DMS 273 treated with DMSO at 0.1 percent for 48 hours (cell line): ENCODE measurements at places on chromosomes 5 and 9.
A peak's percentile ranks its signal among the peaks of the same experiment; 100 is the strongest.

- no peak for DNase-seq
Measured at GRCh38 chr5:93219641-93220145, 361.3 kb downstream of the NR2F1-AS1 start.

DNA sequence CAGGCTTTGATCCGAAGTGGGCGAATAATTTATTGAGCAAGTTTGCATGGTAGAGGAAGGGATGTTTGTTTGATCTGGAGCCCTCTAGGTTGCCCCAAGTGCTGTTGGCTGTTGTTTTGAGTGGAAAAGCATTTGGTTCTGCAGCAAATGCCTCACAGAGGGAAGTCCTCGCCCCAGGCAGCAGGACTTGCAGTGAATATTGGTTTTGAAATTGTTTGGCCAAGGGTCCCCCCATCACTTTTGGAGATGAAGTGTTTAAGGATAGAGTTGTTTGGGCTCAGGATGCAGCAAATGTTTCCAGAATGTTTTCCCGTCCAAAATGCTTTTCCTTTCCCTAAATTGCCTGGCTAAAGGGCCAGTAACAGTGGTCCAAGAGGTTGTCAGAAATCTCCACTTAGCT is 3.1 kb downstream of the JADE2 start:
- DNase-seq, result no peak

DNA sequence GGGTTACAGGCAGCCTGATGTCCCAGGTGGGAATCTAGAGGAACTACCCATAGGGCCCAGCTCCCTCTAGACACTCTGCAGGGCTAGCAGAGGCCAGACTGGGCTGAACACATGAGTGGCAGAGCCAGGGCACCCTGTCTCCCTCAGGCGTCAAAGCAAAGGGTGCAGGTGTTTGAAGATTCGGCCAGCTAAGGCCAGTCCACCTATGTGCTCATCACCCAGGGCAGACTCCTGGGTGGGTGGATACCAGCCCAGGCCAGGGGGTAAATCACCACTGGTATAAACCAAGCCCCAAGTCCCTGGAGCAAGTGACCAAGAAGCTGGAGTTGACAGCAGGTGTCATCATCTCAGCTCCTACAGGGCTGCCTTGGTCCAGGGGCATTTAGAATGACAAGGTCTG is 3.4 kb downstream of the CCDC180 start:
- no peak for DNase-seq

GRCh38 chr5:88542786-88543185 is 274.1 kb upstream of the TMEM161B start:
- no peak for DNase-seq

GRCh38 chr9:105342147-105342505 is 97.7 kb downstream of the SLC44A1 start:
- no peak for DNase-seq

- DNase-seq, result no peak
Measured at GRCh38 chr5:66616520-66617225, 20.5 kb downstream of the MAST4 start.

DNA sequence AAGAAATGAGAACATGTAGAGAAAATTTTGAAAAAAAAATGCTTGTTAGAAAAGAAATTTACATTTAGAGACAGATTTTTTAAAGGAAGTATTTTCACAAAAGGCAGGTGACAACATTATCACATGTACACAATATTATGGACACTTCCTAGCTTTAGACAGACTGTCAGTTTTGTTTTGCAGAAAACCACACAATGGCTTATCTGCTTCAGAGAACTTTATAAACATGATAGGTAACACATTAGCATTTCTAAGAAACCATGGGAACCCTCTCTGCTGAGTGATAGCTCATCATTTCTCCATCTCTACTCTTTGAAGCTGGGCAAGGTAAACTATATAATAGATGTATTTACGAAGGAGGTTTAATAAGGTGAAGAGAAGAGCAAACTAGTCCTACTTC is 25.6 kb downstream of the POU5F2 start:
- DNase-seq, result no peak

DNA sequence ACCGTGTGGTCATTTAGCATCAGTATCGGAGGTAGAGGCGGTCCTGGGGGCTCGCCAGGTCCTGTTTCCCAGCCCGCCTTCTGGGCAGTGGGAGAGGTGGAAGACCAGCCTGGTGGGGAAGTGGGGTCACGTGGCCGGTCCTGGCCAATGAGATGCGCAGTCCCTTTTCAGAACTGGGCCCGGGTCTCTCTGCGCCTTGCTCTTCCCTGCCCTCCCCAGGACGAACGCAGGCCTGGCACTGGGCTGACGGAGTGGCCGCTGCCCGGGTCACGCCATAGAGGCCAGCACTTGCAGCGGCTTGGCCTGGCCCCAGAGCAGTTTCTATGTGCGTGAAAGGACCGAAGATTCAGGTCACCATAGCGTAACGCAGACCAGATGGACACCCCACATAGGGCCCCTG is 97.6 kb downstream of the OLFM1 start:
- no peak for DNase-seq

DNA sequence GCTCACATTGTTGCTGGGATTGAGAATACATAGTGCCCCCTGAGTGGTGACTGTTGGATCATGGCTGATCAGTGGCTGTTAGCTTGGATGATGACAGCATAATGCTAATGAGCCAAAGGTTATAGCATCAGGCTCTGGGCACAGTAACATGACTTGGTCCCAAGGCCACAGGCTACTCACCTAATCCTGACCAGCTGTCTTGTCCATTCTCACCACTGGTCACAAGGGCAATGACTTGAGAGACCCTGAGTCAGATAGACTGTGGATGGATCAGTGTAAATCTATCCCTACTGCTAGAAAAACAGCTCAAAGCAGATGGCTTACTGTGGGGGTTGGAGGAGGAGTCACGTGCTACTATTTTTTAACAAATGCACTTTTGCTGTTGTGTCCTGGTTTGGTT is 74.7 kb downstream of the AOPEP start:
- DNase-seq, result peak; percentile 15

GRCh38 chr5:143618141-143618540 is 193.8 kb upstream of the HMHB1 start:
- no peak for DNase-seq

DNA sequence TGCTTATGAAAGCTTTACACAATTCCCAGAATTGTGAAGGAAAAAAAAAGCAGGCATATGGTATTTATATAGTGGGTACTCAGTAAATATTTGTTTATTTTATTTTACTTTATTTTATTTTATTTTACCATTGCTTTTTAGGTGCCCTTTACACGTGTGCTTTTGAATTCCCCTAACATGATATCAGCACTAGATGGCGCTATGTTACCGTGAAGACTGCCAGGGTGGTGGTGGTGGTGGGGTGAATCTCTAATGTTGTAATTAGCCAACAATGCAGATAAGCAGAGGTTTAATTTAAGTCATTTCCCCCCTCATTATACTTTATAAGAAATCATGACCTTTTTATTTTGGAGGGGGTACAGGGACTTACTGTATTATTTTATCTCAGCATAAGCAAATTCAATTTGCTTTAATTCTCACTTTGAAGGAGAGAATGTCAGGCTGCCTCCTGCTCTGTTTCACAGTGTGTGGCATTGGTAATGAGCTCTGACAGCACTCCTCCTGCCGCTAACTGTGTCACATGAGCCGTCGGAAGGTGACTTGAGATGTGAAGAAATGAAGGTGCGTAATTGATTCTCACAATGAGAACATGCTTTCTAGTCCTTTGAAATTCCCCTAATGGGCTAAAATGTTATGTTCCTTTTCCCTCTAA is 165.6 kb downstream of the YTHDC2 start:
- peak; percentile 12 for DNase-seq

- no peak for DNase-seq
Measured at GRCh38 chr5:51278539-51278938, 104.7 kb upstream of the ISL1 start.

GRCh38 chr5:9157811-9158210 is 388.1 kb downstream of the SEMA5A start:
- DNase-seq, result no peak

DNA sequence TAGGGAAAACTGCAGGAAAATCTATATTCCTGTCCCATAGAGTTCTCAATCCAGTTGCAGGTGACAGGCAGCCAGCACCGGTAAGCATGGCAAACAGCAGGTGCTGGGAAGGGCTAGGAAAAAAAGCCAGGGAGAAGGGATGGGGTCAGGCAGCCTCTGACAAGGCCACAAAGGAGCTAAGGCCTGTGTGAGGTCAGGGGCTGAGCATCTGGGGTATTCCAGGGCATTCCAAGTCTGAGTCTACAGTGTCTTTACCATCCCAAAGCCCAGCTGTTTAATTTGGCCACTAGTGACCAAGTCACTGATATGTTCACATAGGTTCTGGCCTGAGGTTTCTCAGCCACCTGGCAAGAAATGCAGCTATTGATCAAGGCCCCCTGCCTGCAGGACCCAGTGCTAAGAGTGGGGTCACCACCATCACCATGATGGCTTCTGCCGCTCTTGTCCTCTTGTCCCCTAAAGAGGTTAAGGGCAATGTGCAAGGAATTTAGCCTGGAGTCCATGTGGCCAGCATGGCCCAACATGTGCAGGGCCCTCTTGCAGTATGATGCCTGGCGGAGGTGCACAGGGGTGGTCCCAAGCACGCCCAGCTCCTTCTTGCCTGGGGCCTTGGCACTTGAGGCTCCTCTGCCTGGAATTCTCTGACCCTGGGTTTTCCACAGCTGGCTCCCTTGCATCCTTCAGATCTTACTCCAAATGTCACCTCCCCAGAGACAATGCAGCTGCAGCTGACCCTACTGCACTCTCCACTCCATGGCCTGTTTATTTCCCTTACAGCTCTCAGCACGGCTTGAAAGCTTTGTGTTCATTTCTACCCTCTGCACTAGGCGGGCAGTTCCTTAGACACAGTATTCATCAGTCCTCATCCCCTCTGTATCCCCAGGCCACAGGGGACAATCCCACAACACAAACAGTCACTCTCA is 213.1 kb downstream of the MSX2 start:
- DNase-seq, result no peak

DNA sequence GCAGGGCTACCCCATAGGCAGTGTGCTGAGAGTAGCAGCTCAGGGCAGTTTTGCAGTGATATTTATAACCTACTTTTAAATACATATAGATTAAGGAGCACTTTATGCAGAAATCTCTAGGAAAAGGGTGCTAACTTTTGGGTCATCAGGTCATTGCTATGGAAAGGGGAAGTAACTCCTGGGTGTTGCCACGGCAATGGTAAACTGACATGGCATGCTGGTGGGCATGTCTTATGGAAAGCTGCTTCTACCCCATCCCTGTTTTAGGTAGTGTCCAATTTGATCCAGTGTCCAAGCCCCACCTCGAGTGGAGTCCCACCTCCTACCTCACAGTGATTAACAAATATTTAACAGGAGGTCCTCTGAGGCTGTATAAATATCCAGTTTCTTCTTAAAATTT is 56.8 kb upstream of the XPA start:
- no peak for DNase-seq

GRCh38 chr9:129983891-129984290 is 59.1 kb downstream of the FNBP1 start:
- no peak for DNase-seq
